ENCODE measurements at places on chromosomes 12 and 14. TPM values are rescaled to one million over a fixed set of nuclear protein-coding genes. Genes with fewer than 3 reads are reported as not detected.

Gene WNT1
- total RNA-seq = not detected

Gene FAR2
- 7.1 TPM for total RNA-seq

Gene P2RX2
- not detected for total RNA-seq

Gene ABCC9
- 0.35 TPM for total RNA-seq

Gene ALDH6A1
- total RNA-seq = 9.0 TPM

Gene PTGER2
- total RNA-seq = 0.78 TPM

Gene ACRBP
- total RNA-seq = 0.28 TPM

Gene MFAP5
- total RNA-seq = 15.3 TPM

All from airway epithelial cell (primary cell).